ENCODE measurements at places on chromosomes 16 and 17. TPM values are rescaled to one million over a fixed set of nuclear protein-coding genes. Genes with fewer than 3 reads are reported as not detected.

DNA sequence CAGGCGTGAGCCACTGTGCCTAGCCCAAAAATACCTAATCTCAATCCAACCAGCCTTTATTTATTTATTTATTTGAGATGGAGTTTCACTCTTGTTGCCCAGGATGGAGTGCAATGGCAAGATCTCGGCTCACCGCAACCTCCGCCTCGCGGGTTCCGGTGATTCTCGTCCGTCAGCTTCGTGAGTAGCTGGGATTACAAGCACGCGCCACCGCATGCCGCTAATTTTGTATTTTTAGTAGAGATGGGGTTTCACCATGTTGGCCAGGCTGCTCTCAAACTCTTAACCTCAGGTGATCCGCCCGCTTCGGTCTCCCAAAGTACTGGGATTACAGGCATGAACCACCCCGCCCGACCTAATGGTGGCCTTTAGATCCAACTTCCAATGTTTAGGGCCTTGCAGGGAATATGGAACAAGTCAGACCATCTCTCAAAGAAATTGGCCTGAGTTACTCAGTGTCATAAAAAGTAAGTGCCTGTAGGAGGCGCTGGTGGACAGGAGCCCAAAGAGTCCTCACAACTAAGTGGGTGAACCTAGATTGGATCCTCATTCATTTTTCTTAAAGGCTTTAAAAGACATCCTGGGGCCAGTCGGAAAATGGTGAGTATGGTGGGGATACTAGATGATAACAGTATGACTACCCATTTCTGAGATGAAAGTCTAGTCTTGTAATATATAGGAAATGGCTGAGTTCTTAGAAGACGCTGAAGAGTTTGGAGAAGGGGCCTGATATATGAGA lies 4.6 kb downstream of the ZSCAN10 start:
- no peaks in the 10 kb centered on the region for H3K27me3 ChIP-seq
- H3K27ac ChIP-seq: no peak overlapping the region
- no peak overlapping the region for H3K4me3 ChIP-seq
- peaks cover 7% of the 10 kb centered on the region for H3K4me1 ChIP-seq

- H3K27ac ChIP-seq: peak overlapping the region; percentile 71
- no peaks in the 10 kb centered on the region for H3K27me3 ChIP-seq
- peaks cover 8% of the 10 kb centered on the region for H3K4me1 ChIP-seq
Observed at GRCh38 chr16:85220125-85220839, 108.0 kb upstream of the CIBAR2 start.

The CRISPLD2 gene
- total RNA-seq: 4.0 TPM

- H3K27me3 ChIP-seq: no peaks in the 10 kb centered on the region
- H3K36me3 ChIP-seq: no peaks in the 10 kb centered on the region
- H3K4me3 ChIP-seq: no peak overlapping the region
- peaks cover 14% of the 10 kb centered on the region for H3K4me1 ChIP-seq
- no peak overlapping the region for H3K27ac ChIP-seq
Observed at GRCh38 chr16:46756772-46757171, 8.6 kb upstream of the MYLK3 start.

DNA sequence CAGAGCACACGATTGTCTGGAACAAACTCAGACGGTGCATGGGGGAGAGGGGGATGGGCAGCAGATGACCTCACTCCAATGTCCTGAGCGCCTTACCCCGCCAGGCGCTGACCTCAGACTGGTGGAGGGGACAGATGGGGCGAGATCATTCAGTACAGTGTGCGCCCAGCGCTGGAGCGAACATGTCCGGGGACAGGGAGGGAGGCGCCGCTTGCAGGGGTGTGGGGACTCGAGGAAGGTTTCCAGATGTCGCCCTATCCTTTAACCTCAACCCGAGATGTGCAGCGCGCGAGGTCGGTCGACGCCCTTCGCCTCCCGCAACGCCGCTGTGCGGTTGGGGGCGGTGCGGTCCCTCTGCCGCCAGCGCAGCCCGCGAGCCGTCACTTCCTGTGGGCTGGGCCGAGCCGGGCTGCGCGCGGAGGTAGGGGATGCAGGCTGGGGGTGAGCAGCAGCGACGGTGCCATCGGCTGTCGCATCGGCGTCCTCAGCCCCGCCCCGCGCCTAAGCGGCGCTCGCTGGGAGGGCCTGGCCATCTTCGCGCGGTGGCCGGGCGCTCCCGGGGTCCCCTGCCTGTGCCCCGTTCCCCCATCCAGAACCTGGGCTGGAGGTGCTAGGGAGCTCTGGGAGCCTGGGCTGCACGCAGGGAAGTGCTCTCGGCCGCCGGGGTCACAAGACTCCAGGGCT lies 5.3 kb upstream of the CDR2L start:
- H3K27me3 ChIP-seq: peaks cover 15% of the 10 kb centered on the region
- H3K4me1 ChIP-seq: peaks cover 4% of the 10 kb centered on the region
- peak overlapping the region; percentile 50 for H3K27ac ChIP-seq
- H3K36me3 ChIP-seq: no peaks in the 10 kb centered on the region
- DNase-seq: peak; percentile 98

The KRTAP3-1 gene
- not detected for total RNA-seq

- no peak overlapping the region for H3K4me3 ChIP-seq
- H3K4me1 ChIP-seq: peaks cover 8% of the 10 kb centered on the region
- no peaks in the 10 kb centered on the region for H3K36me3 ChIP-seq
- DNase-seq: peak; percentile 80
Observed at GRCh38 chr17:54626146-54626703, 274.4 kb upstream of the TOM1L1 start.

The COPZ2 gene
- total RNA-seq: not detected

The ENPP7 gene
- total RNA-seq: not detected

- DNase-seq: no peak
- H3K27me3 ChIP-seq: peaks cover 15% of the 10 kb centered on the region
- H3K4me1 ChIP-seq: no peaks in the 10 kb centered on the region
Observed at GRCh38 chr16:66238696-66239095, 127.8 kb upstream of the CDH5 start.

DNA sequence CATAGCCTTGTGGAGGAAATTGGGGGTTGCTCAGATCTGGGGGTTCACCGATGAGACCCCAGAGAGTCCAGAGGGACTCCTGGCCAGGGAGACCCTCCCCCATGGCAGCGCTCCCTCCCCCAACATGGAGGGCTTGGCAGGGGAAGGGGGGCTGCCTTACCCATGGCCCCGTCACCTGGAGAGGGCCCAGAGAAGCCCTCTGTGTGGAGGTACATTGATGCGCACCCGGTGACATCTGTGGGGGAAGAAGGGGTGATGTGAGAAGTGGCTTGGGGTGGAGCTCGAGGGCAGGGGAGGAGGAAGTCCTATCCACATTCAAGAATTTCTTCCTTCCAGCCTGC lies 16.2 kb downstream of the ETV4 start:
- H3K27me3 ChIP-seq: no peaks in the 10 kb centered on the region
- peak overlapping the region; percentile 93 for H3K27ac ChIP-seq
- peak overlapping the region; percentile 70 for H3K4me3 ChIP-seq
- H3K36me3 ChIP-seq: peaks cover 65% of the 10 kb centered on the region
- DNase-seq: no peak
